ENCODE measurements at places on chromosomes 6 and 20. TPM values are rescaled to one million over a fixed set of nuclear protein-coding genes. Genes with fewer than 3 reads are reported as not detected.

GRCh38 chr20:21393166-21393565 lies 4.2 kb downstream of the NKX2-4 start:
- DNase-seq, result no peak

The KLC4 gene
- 52.7 TPM for polyA plus RNA-seq

- no peak for DNase-seq
Observed at GRCh38 chr20:16712511-16712947, 17.3 kb upstream of the SNRPB2 start.

The MATN4 gene
- polyA plus RNA-seq, result 0.58 TPM

DNA sequence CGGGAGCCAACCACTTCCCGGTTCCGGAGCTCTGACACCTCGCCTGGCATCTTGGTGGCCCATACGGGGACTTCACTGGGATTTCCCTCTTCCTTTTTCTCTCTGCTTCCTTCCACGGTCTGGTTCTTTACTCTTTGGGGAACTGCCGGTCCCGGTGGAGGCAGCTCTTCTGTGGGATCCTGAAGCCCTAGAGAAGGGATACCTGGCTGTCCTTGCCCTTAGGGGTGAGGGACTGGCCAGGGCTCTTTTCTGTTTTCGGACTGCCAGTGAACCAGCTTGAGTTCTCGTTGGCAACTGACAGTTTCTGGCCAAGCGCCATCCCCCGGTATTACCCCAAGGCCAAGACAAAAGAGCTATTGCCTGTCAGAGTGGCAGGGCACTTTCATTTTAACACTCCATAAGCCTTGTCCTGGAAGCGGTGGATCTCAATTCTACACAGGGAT lies 880 bp upstream of the CPXM1 start:
- DNase-seq, result no peak

The RAB22A gene
- 16.9 TPM for polyA plus RNA-seq

The SLC22A3 gene
- polyA plus RNA-seq, result 5.9 TPM

The CLPSL2 gene
- polyA plus RNA-seq, result 0.23 TPM

- DNase-seq, result no peak
Observed at GRCh38 chr20:3970016-3970415, 45.3 kb downstream of the RNF24 start.

GRCh38 chr20:50450881-50451752 lies 59.1 kb upstream of the PTPN1 start:
- no peak for DNase-seq

DNA sequence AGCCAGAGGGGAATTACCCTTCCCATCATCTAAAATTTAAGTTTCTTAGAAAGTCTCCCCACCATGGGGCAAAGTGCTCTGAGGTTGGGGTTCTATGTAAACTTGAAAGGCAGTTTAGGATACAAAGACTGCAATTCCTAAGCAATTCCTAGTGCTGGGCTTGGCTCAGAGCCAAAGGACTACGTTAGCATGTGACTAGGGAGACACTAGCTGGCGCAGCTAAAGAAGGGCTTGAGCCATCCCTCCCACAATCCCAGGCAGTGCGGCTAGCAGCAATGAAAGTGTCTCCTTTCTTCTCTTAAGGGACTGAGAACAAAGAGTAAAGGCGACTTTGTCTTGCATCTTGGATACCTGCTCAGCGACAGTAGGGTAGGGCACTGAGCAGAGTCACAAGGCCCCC lies 306.6 kb upstream of the FKBP1C start:
- DNase-seq, result no peak

DNA sequence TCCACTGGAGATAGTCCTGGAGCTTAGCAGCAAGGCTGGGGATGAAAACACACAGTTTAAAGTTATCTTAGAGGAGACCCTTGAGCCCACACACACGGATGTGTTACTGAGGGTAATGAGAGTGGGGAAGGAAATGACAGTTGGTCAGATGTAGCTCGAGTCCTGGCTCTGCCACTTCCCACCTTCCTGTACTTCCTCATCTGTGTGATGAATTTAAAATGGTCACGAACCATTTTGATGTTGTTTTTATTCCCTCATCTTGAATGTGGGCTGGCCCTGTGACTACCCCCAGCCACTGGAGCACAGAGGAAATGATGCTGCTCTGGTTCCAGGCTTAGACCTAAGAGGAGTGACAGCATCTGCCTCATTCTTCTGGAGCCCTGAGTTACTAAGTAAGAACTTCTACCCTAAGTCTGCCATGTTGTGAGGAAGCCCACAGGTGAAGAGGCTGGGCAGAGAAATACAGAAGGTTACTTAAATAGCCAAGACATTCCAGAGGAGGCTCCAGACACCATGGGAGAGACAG lies 141.2 kb downstream of the NRN1 start:
- DNase-seq, result no peak

The HLA-DQB2 gene
- polyA plus RNA-seq, result 0.83 TPM

DNA sequence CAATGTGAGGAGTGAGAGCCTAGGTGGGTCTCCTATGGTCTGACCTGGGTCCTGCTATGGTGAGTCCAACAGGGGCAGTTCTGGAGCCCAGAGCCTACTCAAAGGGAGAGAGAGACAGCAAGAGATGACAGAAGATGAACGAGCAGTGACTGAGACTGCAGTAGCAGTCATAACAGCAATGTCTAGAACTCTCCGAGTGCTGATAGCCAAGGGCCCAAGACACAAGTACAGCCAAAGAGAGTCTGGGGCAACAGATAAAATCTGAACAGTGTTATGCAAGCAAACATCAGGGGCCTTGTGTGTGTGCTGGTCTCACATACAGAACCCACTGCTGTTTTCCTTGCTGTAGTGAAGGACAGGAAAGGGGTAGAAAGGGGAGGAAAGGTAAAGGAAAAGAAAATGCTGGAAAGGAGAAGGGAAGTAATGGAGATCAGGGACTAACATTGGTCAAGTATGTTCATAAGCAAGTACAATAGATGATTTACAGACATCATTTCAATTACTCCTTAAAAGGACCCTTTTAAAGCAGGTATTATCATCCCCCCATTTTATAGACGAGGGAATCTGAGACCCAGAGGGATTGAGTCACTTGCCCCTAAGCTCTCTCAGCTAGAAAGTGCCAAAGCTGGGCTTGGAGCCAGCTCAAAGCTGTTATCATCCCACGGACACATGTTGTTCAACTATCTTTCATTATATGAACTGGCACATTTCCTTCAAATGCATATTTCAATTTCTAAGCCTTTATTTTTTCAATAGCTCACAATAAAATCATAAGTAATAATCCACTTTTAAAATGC lies 182.3 kb upstream of the RAB32 start:
- DNase-seq, result no peak

The SPATA25 gene
- polyA plus RNA-seq, result 2.8 TPM

DNA sequence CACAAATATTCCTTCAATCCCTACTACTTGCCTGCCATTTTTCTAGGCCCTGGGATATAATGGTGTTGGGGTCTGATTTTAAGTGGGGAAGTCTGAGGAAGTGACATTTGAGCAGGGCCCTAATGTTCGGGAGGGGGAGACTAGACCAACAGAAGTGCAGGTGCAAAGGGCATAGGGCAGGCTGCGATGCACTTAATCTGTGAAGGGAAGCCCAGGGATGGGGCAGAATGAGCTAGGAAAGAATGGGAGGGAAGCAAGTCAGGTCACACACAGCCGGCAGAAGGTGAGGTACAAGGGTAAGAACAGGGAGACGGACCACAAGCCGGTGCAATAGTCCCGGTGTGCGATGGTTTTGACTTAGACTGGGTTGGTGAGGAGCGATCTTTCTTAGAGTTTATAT lies 146.8 kb downstream of the UNC5CL start:
- DNase-seq, result no peak

- DNase-seq, result no peak
Observed at GRCh38 chr6:35370785-35371493, 28.6 kb downstream of the PPARD start.

- no peak for DNase-seq
Observed at GRCh38 chr6:112215488-112216284, 38.7 kb downstream of the LAMA4 start.

- DNase-seq, result no peak
Observed at GRCh38 chr6:80182308-80182707, 75.8 kb downstream of the BCKDHB start.

DNA sequence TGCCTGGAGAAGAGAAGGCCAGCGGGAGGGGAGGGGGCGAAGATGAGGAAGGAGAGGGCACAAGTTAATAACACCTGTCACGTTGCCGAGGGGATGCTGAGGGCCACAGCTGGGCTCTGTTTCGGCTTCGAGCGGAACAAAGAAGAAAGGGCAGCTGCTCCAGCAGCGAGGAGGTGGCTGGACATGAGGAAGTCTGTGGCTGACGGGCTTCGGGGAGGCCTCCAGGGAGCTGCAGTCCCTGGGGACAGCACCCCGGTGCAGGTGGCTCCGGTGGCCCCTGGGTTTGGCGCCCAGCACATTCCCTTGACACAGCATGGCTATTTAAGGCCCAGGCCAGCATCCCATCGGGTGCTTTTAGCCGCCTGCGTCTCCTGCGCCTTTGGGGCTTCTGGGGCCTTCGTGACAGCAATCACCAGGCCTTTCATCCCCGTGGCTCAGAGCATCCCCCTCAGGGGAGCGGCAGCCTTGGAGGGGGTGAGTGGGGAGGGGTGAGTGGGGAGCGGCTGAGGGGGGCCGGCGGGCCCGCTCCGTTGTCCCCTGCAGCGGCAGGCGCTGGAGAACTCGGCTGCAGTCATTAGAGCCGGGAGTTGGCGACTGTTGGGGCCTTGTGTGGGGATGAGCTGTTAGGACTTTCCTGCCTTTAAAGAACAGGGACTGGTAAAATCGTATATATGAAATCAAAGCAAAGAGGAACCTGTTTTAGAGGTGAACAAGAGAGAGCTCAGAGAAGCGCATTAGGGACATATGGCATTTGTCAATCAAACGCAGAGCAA lies 99.0 kb downstream of the TMEM242 start:
- no peak for DNase-seq

GRCh38 chr20:3865152-3865886 lies 18.7 kb downstream of the MAVS start:
- DNase-seq, result no peak
